NCI-H187 treated with DMSO at 0.1 percent for 48 hours (cell line): ENCODE measurements at places on chromosomes 1 and 21.

GRCh38 chr1:147478521-147478920 lies 62.8 kb upstream of the BCL9 start:
- DNase-seq = no peak

DNA sequence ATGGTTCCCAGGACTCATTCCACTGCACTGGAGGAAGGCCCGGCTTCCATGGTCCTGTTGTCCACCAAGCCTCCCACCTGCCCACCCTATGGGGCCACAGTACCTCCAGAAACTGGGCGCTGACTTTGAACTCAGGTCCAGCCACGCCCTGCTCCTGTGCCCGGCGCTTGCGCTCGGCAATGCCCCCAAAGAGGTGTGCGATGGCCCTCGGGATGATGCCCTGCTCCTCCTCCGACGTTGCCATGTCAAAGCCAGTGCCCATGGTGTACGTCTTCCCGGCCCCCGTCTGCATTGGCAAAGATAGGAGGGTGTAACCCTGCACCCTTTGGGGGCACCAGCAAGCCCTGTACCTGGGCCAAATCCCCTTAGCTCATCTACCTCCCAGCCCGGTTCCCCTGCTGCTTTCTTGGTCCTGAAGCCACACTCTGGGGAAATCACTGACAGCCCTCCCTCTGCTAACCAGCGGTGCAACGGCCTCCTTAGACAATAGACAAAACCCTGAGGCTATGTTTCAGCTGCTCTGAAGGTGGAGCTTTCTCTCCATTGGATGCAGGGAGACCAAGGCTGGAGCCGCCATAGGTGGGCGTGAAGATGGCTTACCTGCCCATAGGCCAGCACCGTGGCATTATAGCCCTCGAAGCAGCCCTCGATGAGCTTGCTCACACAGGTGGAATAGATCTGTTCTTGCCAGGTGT lies 14.7 kb downstream of the KIF21B start:
- no peak for DNase-seq

- DNase-seq = no peak
Measured at GRCh38 chr1:116806245-116806644, 52.0 kb downstream of the CD2 start.

DNA sequence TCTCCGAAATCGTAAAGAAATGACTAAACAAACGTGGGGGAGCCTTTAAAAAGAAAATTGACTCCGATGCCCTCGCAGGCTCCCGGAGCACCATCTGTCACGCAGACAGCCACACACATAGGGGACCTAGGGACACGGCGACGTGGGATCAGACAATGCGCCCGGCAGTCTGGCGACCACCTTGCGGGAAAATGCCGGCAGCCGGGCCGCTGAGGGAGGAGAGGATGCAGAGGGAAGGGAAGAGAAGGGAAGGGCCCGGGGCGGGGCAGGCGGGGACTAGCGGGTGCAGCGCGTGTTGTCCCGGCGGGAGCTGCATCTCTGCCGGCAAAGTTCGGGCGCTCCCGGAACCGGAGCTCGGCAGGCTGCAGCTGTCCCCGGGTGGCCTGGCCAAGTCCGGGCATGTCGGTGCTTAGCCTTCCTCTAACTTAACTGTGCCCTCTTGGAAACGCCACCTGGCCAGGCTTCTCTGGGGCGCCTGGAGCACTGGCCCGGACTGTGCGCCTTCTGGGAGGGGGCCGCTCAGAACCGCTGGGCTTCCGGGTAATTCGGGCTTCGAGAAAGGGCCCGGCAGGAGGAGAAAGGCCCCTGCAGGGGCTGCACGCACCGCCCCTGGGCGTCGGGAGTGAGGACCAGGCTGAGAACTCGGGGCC lies 1.8 kb downstream of the NHLH2 start:
- DNase-seq = no peak

DNA sequence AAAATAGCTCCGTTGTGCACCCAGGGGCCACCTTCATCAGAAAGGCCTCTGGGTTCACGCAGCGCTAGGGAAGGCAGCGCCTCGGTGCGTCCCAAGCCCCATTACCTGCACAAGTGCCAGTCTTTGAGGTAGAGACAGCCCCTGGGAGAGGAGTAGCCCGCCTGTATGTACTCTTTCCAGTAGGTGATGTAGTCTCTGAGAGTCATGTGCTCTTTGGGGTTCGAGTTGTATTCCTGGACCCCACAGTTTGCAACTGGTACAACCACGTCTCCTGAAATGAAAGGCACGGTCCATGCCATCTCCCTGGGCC lies 601 bp downstream of the JMJD4 start:
- DNase-seq = no peak

- DNase-seq = no peak
Measured at GRCh38 chr1:48680411-48681035, 96.2 kb downstream of the BEND5 start.

- no peak for DNase-seq
Measured at GRCh38 chr21:44455524-44456213, 359 bp downstream of the LRRC3 start.

DNA sequence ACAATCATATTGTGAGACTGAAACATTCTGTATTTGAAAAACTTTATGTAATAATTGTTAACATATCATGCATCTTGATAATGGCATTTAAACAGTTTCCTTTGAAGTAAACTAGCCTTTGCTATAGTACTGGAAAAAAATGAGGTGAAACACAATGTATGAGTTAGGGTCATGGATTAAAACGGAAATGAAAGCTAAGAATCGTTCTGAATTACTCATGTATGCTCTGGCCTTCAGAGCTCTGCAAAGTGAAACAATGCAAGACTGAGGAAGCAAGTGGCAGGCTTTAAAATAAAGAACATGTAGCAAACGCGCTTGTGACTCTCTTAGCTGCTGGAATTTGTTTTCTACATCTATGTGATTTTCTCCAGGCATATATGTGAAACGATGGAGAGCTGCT lies 317.1 kb downstream of the DPYD start:
- no peak for DNase-seq

- no peak for DNase-seq
Measured at GRCh38 chr21:17195976-17196375, 316.9 kb upstream of the CXADR start.

DNA sequence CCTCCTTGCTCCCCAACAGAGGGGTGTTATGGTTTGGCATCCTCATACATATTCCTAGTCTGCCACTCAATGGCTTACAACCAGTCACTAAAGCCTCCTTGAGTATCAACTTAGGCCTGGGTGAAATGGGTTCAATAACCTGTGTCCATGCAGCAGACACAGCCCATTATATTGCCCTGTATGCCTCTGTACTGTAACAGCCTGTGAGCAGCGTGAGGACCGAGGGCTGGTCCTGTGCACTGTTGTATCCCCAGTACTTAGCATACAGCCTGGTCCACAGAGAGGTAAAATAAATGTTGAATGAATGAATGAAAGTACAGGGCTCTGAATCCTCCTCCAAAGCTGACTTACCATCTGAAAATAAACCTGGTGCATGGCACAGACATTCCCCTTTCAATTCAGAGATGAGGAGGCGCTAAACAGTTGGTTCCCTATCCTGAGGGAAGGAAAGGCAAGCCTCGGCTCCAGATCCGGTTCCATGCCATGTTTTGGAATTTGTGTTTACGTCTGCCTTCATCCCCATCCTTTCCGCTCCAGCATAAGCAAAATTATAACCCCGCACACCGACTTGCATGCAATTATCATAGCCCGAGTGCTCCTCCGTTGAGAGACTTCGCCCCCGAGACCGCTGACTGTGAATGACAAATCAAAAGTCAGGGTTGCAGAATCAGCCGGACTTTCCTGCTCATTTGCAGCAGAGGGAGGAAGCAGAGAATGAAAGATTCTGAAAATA lies 45.0 kb upstream of the DNAJC6 start:
- no peak for DNase-seq

DNA sequence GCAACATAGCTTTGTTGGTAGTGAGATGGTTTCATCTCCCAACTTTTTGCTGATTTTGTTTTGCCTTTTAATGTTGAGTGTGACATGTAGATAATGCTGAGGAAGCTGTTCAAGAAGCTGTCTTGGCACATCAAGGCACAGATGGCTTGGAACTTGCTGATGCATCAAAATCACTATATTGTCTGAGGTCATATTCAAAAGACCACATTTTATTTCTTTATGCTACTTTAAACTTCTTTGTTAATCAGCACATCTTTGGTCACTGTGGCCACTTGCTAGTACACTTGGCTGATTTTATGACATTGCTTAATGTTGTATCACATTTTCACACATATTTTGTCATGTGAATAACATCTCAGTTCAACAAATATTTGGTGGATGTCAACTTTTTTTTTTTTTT lies 87.1 kb upstream of the BCL10 start:
- no peak for DNase-seq

DNA sequence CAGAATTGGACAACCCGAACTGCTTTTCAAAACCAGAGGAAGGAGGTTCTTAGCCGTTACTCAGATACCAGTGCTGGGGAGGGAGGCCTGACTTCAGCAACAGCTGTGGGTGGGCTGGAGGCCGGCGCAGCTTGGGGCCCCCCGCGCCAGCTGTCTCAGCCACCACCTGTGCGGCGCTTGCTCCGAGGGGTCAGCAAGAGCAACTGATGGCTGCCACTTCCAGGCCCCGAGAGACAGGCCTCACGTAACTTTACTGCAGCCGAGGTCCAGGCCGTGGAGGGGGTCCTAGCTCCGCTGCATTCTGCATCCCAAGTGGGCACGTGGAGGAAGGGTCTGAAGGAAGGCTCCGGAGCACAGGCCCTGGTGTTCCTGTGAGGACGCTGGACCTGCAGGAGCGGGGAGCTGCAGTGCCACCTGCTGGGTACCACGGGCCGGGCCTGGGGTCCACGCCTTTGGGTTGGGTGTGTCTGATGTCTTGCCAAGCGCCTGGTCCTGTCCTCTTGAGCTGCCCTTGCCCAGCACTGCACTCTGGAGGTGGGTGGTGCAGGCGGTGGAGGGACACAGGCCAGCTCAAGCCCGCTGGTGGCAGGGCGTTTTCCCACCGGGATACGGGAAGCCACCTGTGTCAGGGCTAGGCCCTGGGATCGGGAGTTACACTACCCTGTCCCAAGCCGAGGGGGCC lies 9.8 kb downstream of the THAP3 start:
- DNase-seq = no peak

DNA sequence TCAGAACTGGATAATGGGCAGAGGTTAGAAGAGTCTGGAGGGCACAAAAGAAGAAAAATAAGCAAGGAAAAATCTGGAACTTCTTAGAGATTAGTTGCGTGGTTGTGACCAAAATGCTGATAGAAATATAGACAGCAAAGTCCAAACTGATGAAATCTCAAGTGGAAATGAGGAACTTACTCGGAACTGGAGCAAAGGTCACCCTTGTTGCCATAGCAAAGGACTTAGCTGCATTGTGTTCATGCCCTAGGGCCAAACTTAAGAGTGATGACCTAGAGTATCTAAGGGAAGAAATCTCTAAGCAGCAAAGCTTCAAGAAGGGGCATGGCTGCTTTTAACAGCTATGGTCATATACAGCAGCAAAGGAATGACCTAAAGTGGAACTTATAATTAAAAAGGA lies 180.0 kb downstream of the TTLL7 start:
- DNase-seq = no peak

GRCh38 chr21:31348188-31348587 lies 4.1 kb upstream of the TIAM1 start:
- DNase-seq = no peak

- no peak for DNase-seq
Measured at GRCh38 chr1:233473549-233474204, 140.2 kb upstream of the KCNK1 start.

DNA sequence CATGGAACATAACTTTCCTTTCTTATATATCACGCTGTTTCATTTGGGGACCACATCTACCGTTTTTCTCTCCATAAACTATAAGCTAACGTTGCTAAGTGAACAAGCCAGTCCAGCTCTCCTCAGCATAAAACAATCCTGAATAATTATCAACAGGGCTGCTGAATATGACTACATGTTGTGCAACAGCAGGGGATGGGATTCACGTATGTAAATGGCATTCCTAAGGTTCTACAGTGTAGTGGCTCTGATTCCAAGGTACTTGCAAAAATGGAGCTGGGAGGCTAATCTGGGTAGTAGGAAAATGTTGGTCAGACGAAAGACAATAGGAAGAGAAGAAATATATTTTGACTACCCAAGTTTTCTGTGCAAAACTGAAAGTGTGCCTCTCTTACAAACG lies 262.8 kb downstream of the RWDD3 start:
- no peak for DNase-seq

GRCh38 chr1:235782601-235783000 lies 84.1 kb downstream of the LYST start:
- DNase-seq = no peak

- no peak for DNase-seq
Measured at GRCh38 chr1:157181258-157181657, 43.1 kb upstream of the ETV3 start.

GRCh38 chr1:178168536-178168935 lies 74.6 kb downstream of the RASAL2 start:
- DNase-seq = no peak

- no peak for DNase-seq
Measured at GRCh38 chr21:34360488-34361241, 3.1 kb upstream of the KCNE2 start.

DNA sequence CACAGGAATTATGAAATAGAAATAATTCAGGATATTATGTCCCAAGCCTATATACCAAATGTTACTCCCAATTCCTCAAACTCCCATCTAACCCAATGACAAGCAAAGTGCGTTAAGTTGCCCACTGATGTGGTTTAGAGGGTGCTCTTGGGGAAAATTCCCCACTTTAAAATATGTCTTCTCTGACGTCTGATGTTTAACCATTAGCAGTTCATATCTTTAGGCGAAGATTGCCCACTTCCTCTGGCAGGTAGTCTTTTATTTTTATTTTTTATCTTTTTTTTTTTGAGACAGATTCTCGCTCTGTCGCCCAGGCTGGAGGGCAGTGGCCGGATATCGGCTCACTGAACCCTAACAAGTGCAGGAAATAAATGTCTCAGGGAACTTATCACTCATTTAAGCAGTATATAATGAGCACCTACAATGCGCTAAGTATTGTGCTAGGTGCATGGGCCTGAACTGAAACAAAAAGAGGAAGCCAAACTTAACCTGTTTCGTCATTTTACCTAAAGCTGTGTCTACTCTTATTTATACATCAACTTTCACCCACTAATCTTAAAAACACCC lies 1.3 kb upstream of the LYST start:
- DNase-seq = no peak

DNA sequence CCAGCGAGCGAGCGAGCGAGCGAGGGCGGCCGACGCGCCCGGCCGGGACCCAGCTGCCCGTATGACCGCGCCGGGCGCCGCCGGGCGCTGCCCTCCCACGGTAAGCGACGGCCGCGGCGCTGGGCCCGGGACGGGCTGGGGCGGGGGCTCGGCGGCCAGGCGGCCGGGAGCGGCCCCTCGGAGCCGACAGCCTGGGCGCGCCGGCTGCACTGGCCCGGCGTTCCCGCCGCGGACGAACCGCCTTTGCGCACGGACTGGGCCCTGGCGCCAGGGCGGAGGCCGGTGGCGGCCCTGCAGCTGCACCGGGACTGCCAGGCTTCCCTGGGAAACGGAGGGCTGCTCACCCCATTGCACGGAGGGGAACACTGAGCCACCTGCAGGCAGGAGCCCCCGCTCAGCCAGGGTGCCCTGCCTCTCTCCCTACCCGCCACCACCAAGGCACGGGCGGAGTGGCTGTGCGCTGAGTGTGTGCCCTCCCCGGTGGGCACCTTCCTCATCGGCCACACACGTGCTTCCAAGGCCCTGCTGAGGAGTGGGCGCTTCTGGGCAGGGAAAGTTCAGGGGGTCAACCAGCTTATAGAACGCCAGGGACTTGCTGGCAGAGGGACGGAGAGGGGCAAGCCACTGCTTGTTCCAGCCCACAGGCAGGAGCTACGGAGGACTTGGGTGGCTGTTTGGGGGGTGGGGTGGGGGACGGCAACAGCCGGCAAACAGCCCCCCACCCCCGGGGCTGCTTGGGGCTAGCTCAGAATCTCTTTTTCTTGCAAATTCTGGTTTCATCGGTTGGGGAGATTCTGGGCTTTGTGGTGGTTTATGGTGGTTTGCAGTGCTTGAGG lies 532 bp downstream of the CSF1 start:
- no peak for DNase-seq
